Heart right ventricle (tissue), 16 donors: ENCODE measurements at places on chromosomes 5 and 9. TPM values are rescaled to one million over a fixed set of nuclear protein-coding genes. Genes with fewer than 3 reads are reported as not detected.
A peak's percentile ranks its signal among the peaks of the same experiment; 100 is the strongest.

- no peak for DNase-seq
Observed at GRCh38 chr9:88460587-88461332, 72.5 kb downstream of the SPIN1 start.

DNA sequence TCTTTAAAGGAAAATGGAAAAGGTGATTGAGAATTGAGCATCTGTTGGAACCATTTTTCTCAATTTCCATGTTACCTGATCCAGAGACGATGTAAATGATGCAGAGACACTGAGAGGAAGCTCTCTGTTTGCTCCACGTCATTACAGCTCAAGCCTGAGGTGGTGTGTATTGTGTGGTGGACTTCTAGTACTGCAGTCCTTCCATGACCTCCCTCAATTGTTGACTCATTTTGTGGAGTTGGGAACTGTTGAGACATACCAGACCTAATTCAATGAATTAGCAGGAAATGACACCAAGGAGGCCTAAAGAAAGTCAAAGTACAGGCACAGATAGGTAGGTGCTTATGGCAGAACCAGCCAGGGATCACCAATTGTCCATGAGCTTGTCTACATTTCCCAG is 15.6 kb upstream of the LVRN start:
- DNase-seq: no peak

CCDC187 gene
- 0.02 TPM for total RNA-seq

TMEM174 gene
- total RNA-seq: not detected

- DNase-seq: no peak
Observed at GRCh38 chr9:126389992-126390391, 63.4 kb downstream of the MVB12B start.

BARHL1 gene
- total RNA-seq: not detected

DNA sequence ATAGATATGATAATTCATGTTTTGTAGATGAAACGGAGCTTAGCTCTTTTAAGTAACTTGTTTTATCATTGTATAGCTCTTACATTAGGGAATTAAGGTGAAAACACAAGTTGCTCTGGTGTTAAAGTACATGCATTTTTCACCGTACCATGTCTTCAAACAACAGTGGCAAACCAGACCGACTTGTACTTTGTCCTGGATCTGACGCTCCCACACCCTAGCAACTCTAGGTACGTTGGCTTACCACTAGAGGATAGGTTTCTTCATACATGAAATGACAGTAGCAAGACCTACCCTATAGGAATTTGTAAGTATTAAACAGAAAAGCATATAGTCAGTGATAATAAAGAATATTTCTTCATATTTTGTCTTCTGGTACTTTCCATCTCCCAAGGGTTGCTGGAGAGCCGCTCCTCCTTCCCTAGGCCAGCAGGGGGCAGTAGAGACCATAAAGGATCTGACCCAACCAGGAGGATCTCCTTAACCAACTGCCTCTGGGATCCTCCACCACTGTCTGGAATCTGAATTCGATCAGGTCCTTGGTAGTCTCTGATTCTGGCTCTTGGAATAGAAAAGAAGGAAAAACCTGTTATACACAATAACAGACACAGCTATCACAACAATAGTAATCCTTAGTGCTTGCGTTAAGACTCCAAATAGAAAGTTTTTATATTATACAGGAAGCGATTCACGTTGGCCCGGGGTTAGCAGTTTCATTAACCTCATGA is 136.7 kb downstream of the CAVIN4 start:
- DNase-seq: peak; percentile 25

- no peak for DNase-seq
Observed at GRCh38 chr9:73411494-73411893, 259.8 kb downstream of the ANXA1 start.

OTULINL gene
- 0.96 TPM for total RNA-seq

DNA sequence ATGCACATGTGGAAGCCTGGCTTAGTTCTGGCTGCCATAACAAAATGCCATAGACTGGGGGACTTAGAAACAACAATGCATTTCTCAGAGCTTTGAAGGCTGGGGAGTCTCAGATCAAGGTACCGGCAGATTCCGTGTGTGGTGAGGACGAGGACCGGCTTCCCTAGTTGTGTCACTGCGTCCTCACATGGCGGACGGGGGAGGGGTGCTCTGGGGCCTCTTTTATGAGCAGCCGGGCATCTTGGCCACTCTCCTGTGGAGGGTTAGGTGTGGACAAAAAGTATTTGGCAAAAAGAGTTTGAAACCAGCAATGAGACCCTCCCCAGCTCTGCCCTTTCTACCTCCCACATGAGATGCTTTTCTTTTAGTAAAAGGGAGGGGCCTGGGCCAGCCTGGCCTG is 118.5 kb upstream of the LPCAT1 start:
- no peak for DNase-seq

- DNase-seq: no peak
Observed at GRCh38 chr5:172185096-172185461, 2.9 kb downstream of the STK10 start.

CLINT1 gene
- total RNA-seq: 53.7 TPM

- peak; percentile 84 for DNase-seq
Observed at GRCh38 chr9:95189251-95190098, 128.0 kb downstream of the FANCC start.

SLC1A1 gene
- total RNA-seq: 1.6 TPM

GRCh38 chr5:153827397-153827796 is 211.3 kb downstream of the FAM114A2 start:
- DNase-seq: no peak

DNA sequence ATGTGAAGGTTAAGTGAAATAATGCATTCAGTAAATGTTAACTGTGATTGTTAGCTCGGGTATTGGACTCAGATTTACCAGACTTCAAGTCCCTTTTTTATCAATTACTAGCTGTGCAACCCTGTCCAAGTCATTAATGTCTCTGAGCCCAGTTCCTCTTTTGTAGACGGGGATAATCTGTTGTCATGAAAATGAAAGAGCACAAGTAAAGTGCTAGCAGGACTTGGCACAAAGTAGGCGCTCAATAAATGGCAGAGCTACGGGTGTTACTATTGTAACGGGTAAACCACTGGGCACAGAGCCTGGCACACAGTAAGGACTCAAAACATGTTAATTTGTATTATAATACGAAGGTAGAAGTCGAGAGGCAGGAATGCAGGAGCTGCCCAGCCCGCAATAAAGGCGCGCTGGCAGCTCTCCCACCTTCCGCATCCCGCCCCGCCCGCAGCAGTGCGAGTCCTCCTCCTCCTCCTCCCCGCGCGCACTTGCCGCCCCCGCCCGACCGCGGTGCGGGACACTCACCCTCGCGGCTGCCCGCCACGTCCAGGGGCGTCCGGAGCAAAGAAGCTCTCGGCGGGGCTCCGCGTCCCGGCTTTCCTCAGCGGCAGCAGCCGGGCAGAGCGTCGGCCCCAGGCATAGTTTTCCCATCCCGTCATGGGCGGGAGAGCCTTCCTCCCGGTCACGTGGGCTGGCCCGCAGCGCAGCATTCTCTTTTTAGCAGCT is at the start of gene C1QTNF2:
C1QTNF2 (minus strand) TSS at position 637 of the 723 bp plus-strand sequence. CDS start 15,615 bp downstream, outside the sequence.
- peak; percentile 63 for DNase-seq

GRCh38 chr5:167514461-167514860 is 777.0 kb upstream of the WWC1 start:
- no peak for DNase-seq

DNA sequence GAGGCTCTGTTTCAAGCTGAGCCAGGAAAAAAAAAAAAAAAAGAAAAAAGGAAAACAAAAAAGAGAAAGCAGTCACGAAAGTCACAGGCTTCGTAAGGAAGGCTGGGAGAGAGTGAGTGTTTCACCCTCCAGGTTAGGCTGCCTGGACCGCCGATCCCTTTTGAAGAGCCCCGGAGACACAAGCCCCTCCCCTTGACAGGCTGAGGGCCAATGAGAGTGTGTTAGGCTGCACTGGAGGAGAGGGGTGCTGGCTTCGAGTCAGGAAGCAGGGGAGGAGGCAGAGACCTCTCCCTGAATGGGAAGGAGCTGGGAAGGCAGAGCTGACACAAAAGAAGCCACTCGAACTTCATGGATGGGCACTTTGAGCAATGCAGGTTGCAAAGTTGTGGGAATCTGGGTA is at the start of gene NMUR2:
NMUR2 (minus strand) TSS at position 135 of the 400 bp plus-strand sequence. CDS start 166 bp downstream, outside the sequence.
- DNase-seq: no peak

- no peak for DNase-seq
Observed at GRCh38 chr9:135607401-135608293, 31.7 kb downstream of the GLT6D1 start.

DNA sequence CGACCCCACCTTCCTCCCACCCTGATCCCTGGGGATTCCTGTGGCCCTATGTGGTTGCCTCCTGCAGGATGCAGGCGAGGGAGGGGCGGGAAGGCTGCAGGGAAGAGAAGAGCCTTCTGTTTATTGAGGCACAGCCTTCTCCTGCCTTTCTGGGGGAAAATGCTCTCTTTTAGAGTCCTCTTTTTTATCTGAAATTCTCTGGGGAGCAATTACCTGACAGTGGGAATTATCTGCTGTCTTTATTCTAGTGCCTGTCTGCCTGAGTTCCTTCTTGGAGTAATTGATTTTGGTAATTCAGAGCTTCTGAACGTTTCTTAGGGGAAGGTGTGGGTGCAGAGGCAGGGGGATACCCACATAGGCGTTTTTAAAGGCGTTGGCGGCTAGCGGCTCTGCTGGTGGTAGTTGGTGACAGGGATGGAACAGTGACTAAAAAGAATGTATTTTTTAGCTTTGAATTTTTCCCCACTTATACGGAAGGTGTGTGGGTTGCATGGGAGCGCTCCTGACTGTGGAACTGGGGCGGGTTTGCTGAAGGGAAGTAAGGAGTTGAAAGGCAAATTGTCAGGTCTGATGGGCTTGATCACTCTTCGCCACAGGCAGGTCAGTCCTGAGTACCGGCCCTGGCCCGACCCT is 35.2 kb upstream of the DAB2IP start:
- no peak for DNase-seq
